ENCODE measurements at places on chromosomes 6 and 20.

DNA sequence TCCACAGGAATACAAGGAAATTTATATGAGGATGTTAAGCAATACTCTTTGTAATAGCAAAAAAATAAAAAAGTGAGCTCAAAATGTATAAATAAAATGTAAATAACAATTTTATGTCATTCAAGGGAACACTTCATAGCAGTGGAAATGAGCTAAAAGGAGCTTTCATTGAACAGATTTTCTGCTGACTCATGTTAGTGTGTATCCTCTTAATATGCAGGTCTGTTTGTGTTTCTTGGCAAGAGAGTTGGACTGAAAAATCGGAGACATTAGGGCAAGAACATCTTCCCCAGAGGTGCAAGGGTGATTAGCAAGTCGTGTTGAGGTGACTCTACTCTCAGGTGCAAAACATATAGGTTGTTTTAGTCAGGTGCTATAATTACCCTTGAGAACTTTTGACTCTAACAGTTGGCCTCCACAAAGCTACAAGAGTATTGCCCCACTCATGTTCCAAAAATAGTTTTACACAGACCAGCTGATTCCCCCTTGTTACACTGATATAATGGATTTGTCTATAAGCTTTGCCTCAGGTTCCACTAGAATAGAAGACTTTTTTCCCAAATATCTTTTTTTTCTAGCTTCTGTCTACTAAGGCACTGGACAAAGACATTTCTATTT is 702.9 kb downstream of the TENT5A start:
- no peak for DNase-seq

DNA sequence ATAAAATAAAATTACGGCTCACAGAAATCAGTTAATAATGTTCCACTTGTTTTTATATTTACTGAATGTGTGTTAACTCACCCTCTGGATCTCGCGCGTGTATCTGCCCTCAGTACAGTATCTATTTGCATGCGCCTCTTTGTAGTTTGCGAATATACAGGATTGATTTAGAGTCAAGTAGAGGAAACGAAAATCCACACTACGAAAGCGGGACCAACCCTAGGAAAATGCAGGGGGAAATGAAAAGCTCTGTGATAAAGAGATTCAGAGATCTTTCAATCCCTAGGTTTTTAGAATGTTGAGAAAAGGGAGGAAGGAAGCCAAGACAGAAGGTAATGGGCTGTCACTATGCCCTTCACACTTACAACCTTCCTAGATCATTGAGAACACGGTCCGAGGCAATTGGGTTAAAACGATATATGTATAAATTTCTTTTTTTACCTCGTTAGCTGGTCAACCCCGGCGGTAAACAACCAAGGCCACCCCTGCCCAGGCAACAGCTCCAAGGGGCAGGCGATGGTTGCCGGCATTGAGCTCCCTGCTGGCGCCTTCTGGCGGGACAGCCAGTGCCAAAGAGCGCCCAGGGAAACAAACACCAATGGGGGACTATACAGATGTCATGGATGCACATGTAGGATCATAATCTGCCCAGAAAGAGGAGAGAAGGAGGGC is 792 bp upstream of the FUT9 start:
- DNase-seq: no peak

DNA sequence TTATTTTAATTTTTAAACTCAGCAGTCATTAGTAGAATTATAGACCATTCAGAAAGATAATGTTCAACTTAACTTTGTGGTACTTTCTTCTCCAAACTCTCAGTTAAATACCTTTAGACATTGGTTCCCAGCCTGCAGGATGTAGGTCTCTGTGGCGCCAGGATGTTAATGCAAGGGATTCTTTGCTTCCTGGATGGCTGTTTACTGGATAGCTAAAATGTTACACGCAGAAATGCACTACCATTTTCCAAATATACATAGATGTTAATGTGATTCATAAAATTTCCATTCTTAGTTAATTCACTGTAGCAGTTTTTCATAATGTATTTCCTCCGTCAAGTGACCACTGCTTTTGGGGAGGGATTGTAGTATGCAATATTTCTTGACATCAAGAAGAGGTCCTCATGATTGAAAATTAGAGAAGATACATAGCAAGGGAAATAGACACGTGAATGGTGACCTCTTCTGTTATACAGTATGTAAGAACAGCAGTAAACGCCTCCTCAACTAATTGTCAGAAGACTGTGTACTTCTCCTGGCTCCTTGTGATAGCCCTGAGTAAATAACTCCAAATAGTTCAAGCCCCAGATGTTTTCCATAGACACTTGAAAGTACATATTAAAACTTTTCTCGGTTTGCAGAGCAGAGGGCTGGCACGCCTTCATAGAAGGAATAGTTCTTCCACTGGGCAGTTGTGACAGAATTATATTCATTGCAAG is 128.8 kb downstream of the LCA5 start:
- DNase-seq: no peak

GRCh38 chr6:2140438-2141128 is 104.8 kb downstream of the GMDS start:
- no peak for DNase-seq

GRCh38 chr6:7004581-7005297 is 103.0 kb upstream of the RREB1 start:
- DNase-seq: no peak

GRCh38 chr20:62409931-62410745 is 3.1 kb upstream of the CABLES2 start:
- DNase-seq: peak; percentile 79

DNA sequence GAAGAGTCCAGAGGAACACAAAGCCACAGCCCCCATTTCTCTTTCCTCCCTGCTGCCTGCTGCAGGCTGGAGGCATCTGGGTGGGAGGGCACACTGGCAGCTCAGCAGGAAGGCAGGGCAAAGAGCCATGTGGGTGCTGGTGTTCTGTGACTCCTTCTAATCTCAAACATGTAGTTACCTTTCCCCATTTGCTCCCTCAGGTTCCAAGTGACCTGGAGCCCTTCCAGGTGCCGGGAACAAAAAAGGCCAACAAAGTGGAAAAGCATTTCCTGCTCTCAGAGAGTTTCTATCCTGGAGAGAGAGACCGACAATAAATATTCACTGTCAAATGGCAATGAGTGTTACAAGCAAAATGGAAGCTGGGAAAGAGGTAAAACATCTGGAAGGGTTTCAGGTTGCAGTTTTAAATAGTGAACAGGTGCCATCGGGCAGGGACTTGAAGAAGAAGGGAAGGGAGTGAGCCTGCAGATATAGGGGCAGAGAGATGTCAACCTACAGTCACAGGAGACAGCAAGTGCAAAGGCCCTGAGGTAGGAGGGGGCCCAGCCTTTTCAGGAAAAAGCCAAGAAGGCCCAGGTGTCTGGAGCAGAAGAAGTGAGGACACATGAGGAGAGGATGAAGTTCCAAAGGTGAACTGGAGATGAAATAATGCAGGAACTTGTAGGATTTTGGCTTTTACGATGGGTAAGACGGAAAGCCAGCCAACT is 43.6 kb upstream of the IYD start:
- DNase-seq: no peak

- DNase-seq: no peak
Measured at GRCh38 chr6:69111301-69111700, 476.2 kb downstream of the ADGRB3 start.

- DNase-seq: no peak
Measured at GRCh38 chr6:46923476-46923875, 1.7 kb upstream of the ADGRF5 start.

DNA sequence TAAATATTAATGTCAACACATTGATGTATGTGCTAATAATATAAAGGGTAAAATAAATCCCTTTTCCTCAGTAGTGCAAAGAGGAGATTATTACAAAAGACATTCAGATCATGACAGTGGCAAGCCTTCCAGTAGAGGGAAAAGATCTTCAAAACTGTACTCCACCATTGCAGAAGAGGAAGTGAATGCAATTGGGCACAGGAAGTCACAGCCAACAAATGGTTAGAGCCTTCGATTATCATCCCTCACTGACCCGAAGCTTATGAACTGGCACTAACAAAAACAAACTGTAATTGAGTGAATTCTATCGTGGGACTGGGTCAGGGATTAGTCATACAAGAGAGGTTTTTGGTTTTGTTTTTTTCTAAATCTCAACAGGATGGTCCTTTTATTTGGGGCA is 39.3 kb upstream of the SCGN start:
- DNase-seq: no peak

DNA sequence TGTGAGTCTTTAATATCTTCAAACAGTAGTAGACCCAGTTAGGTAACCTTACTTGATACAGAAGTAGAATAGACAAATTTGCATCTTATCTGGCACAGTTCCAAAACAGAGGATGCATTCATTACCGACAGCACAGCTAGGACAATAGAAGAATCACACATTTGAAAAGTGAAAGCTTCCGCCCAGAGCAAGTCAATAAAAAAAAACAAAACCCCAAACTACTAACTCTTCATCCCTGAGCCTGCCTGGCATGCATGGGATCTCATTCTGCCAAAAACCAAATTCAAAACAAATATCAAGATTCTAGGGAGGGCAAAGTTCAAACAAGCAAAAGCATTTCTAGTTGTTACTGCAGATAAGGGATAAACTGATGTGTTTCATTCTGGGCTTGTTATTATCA is 235.4 kb downstream of the BTBD9 start:
- DNase-seq: peak; percentile 46

GRCh38 chr6:149268768-149269167 is 48.7 kb upstream of the TAB2 start:
- DNase-seq: no peak

GRCh38 chr6:105713474-105714118 is 310.7 kb upstream of the PREP start:
- DNase-seq: no peak

- no peak for DNase-seq
Measured at GRCh38 chr20:59307270-59307669, 6.9 kb downstream of the EDN3 start.

GRCh38 chr6:15400572-15401004 is 154.7 kb downstream of the JARID2 start:
- DNase-seq: no peak

DNA sequence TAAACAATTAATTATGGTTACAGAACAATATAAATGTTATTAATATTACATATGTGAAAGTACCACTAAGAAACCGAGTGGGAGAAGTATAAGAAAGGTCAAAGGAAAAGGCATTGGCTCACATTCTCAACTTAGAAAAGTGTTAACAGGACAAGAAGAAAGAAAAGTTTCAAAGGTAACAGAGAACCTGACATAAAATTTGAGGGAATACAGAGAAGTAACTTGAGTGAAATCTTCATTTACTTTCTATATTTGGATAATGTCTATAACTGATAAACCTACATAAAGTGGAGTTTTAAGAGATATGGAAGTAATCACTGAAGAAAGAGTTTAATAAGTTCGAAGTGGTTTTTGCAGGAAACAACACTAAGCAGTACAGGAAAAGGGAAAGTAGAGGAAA is 30.1 kb downstream of the REPS1 start:
- DNase-seq: no peak

- no peak for DNase-seq
Measured at GRCh38 chr20:50385733-50386640, 124.2 kb upstream of the PTPN1 start.

DNA sequence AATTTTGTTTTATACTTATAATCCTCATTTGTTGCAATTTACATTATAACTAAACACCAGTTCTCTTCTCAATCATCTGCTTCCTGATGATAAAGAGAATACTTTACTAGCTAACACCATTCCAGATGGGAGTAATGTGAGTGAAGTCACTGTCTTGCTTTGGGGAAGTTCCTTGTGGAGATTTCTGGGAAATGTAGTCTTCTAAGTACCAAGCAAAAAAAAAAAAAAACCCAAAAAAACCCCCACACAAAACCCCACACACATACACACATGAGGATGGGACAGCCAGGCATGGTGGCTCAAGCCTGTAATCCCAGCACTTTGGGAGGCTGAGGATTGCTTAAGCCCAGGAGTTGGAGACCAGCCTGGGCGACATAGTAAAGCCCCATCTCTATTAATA is 2.2 kb upstream of the SNPH start:
- no peak for DNase-seq

DNA sequence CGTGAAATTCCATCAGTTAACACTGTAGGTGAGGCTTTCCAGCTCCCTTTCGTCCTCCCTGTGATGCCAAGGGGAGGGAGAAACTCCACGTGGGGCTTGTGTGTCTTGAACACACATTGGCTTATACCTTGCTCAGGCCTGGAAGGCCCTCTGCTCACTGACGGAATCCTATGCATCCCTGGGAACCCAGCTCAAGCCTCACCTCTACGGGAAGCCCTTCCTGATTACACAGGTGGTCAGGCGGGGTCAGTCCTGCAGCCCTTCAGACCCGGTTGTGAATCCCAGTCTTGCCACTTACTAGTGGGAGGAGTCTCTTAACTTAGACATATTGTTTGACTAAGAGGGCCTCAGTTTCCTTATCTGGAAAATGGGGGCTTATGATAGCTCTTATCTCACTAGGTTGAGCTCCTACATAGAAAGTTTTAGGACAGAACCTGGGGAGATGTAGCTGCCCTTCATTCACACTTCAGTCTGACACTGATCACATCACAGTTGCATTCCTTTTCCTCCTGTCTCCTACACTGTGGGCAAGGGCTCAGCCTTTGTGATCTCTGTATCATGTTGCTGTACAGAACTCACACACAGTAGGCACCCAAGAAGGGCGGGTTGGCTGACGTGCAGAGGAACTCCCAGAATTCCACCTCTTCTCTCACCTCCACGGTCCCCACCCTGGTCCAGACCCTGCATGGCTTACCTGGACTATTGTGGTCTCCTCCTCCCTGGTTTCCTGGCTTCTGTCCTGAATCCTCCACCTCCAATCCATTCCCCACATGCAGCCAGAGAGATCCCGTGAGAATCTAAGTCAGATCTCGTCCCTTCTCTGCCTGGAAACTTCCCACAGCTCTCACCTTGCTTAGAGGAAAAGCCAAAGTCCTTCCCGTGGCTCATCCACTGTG is 129.6 kb downstream of the CEBPB start:
- DNase-seq: no peak

DNA sequence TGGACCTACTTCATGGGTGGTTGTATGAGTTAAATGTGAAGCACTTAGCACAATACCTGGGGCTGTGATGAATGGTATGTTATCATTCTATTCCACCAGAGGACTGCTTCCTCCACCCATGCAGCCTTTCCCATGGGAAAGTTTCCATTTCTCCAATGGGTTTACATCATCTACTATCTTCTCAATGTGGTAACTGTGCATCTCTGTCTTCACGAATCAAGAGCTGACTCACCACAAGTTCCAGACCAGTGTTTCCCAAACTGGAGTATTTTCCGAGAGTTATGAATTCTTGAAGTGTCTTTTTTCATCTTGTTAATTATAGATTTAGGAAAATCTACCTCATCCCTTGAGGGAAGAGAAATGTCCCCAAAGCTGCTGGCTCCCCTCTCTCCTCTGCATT is 182.8 kb downstream of the UNC5CL start:
- DNase-seq: no peak

Data from LNCaP clone FGC (cell line).